ENCODE measurements at places on chromosomes 6 and 20.

DNA sequence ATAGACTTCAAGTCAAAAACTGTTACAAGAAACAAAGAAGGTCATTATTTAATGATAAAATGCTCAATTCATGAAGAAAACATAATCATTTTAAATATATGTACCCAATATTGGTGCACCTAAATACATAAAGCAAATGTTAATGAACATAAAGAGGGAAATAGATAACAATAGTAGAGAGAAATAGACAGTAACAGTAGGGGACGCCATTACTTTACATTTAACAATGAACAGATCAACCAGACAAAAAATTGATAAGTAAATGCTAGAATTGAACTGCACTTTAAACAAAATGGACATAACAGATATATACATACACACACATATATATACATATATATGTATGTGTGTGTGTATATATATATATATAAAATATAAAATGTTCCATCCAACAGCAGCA, 37.4 kb downstream of the IL22RA2 start:
- no peak for DNase-seq

- no peak for DNase-seq
Measured at GRCh38 chr6:46985943-46986342, 56.2 kb downstream of the ADGRF1 start.

DNA sequence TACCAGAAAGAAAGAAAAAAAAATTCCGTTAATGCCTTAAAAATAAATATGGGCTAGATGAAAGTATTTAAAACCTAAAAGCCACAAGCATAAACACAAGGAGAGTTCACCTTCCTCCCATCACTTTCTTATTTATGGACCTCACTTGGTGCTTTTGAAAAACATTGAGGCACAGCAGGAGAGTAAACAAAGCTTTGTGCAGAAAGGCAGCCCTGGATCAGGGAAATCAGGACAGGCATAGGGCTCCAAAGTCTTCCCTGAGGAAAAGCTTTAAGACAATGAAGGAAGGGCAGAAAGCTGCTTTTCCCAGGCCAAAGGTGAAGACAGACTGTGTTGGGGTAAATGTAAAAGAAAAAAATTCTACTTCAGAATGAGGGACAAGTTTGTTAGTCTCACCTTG, 207.9 kb downstream of the CLVS2 start:
- DNase-seq: no peak

DNA sequence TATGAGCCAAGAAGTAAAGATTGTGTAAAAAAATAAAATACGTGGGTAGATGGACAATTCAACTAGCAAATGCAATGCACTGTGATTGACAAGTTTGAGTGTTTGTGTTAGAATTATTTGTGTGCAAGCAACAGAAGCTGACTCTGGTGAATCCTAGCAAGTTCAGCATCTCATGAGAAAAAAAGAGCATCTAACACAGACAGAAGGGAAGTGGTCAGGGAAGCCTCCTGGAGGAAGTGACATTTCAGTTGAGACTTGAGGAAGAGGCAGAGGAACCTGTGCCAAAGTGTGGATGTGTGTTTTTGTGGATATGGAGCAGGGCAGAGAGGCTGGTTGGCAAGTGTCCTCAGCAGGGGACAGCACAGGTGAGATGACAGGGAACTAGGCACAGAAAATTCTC, 248.7 kb downstream of the ZNF217 start:
- DNase-seq: no peak

DNA sequence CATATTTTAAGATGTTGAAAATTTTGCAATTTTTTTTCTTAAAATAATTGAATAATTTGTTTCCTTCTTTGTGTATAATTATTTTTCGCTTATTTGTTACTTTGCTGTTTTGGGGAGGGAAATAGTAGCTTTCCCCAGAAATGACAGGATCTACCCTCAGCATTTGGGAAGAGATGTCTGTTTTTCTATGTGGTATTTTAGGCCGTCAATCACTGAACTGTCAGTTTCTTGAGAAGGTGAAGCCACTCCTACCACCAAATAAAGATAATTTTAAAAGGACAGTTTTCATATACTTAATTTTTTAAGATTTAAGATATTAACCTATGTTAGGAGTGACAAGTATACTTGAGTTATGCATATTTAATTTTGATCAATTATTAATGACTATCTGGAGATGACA, 31.5 kb downstream of the TSBP1 start:
- DNase-seq: no peak

GRCh38 chr6:39566456-39566855, 158.8 kb downstream of the KIF6 start:
- no peak for DNase-seq

DNA sequence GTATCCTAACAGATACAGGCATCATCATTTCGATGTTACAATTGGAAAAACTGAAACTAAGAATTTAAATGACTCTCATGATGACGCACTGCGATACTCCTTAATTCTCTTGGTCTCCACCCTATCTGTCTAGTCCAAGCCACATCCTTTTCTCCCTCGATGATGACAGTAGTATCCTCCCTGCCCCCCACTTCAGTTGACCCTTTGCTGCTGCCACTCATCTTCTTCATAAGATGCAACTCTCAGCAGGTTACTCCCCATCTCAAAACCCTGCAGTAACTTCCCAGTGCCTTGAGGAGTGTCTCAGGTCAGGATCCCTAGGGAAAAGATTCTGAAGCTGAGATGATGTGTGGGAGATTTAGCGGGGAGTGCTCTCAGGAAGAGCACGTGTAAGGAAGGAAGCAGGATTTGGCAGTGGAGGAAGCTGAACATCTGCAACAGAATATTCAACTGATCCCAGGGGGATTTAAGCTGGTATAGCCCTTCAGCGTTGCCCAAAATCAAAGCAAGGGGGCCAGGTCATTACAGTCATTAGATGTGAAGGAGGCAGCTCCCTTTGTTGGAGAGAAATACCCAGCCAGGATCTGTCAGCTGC, 16.1 kb downstream of the JPH2 start:
- DNase-seq: no peak

DNA sequence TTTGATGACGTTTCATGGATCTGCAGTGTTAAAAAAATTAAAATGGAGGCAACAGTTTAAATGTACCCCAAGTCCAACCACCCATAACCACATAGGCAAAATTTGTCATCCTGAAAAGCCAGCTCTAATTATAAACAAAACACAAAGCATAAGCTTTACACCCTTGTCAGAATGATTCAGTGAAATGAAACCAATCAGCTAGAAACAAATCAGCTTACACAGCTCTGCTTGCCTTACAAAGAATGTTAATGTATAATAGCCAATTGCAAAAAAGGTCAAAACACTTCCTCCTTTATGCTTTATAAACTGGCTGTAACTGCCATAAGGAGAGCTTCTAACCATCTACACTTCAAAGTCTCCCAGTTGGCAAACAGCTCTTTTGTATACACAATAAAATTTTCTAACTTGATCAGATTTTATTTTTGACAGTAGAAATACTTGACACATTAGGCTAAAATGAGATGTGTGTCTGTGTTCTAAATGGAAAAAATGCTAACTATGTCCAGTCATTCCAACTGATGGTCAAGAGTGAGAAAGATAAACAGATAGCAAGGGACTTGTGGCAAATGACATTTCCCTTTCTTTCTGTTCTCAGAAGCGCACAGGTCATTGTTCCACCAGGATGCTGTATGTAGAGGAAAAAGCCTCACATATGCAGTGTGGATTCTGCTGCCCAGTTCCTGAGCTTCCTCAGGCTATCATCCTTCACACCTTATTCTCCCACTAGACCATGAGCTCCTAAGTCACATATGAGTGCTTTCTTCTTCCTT, 344.3 kb upstream of the ID4 start:
- no peak for DNase-seq

DNA sequence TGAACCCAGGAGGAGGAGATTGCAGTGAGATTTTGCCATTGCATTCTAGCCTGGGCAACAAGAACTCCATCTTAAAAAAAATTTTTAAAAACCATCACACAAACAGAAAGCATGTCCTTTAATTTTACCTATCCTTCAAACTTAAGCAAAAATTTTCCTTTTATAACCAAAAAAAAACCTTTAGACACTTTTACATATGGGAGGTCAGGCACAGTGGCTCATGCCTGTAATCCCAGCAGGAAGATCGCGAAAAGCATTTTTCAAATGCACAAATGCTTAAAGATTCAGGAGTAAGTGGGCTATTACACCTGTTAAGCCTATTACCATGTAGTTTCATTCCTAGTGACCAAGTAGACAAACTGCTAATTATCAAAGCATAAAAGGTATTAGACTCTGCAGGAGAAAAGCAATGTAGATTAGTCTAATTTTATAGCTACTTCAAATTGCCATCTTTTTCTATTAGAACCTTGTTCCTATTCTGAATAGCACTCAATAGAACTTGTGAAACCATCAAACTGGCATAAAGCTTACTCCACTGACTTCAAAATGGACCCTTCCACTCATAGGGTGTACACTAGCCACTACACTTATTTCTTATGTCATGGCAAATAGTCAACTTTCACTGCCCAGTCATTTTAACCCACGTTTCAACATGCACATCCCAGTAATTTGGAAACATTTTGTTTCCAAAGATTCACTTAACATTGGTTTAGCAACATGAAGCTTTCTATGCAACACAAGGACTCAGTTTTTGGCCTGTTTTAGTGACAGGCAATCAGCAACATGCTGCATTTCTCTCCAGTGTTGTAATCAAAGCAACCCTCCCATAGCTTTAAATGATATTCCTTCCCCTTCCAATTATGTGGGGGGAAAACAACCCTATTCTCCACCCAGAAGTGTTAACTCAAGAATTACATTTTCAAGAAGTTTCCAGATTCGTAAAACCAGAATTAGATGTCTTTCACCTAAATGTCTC, 4.0 kb downstream of the EEF1A1 start:
- no peak for DNase-seq

GRCh38 chr6:156917213-156917612, 140.0 kb downstream of the ARID1B start:
- DNase-seq: no peak

DNA sequence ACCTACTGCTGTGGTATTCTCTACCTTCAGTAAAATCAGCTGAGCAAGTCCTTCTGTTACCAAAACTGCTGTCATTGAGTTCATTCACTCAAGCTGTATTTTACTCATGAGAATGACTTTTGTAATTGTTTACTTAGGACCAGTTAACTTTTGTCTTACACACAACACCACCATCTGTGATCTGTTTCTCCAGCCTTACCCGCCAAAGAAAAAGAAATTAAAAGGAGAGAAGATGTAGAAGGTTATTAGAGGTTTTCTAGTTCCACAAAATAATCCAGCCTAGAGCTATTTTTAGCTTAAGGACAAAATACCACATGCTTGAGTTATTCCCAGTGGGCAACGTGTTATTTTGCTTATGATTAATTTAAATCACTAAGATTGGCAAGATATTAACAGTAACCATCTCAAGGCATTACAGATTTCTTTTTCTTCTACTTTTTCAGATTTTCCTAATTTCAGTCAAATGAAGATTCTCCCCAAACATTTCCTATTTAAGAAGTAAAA, 38.2 kb downstream of the FAM8A1 start:
- DNase-seq: no peak

DNA sequence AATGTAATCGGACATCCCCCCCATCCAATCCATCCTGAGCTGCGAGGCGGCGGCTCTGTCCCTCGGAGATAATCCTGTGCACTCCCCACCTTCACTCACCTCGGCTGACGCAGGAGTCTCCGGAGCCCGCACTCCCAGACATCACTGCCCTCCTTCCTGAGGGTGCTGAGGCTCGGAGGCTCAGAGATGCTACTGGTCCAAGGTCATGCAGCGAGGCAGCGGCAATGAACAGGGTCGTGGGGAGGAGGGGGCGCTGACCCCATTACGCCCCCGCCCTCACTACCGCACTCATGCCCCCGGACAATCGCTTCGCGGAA, 485 bp downstream of the ADISSP start:
- no peak for DNase-seq

DNA sequence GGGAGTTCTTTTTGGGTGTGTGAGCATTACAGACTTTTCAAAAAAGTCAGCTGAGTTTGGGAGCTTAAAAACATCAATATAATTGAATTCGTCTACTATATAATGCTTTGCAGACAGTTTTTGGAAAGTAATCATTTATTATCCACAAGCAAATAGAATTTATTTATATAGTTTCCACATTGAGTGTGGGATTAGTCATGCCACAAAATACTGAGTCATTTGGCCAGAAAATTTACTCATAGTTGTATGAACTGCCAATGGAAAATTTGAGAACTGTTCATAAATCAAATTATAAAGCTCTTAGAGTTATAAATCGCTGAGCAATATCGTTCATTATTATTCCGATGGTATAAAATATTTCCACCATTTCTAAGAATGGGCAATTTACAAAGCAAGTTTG, 5.0 kb downstream of the BEND6 start:
- no peak for DNase-seq

- DNase-seq: no peak
Measured at GRCh38 chr20:59789686-59790085, 143.8 kb downstream of the SYCP2 start.

GRCh38 chr6:68013780-68014515, 621.1 kb upstream of the ADGRB3 start:
- no peak for DNase-seq

DNA sequence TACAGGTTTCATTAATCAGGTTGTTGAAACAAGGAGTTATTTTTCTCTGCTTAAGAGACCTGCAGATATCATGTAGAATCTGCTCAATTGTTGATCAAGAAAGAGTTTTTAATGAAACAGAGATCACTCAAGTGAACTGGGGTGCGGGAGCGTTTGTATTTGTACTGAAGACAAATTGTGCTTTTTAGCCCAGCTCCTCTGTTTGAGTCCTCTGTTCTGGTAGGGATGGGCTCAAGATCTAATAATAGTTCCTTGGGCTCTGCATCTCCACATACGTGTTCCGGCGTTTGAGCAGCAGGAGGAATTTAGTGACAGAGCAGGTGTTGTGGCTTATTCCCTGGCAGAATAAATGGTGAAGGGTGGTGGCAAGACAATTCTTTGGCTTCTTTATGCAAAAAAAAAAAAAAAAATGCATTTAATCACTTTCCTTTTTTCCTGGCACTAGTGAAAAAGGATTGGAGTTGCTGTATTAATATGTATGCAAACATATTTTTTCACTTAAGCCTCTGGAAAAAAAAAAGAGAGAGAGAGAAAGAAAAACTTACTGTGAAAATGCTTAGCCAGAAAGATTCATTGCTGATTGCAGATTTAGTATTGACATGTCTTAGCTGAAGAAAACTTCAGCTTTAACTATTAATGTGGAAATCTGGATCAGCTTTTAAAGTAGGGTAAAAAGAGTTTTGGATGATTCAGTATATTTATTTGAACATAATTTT, 4.0 kb downstream of the CITED2 start:
- no peak for DNase-seq

DNA sequence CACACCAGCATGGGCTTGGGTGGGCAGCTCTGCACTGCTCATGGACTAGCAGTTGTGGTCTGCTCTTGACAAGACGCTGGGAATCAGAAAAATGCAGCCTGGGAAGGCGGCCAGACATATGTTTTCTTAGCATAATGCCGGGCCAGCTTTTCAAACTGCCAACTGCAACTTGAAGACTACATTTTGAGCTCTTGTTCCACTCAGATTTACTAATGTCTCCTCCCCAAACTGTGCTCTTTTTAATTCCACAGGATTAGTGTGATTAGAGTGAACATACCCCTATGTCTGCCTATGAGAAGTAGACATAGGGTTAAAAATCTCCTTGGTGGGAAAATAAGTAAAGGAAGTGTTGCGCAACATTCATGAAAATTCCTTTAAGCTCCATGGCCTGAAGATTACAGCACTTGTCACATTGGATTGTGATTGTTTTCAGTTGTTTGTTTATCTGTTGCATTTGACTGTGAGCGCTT, 5.3 kb upstream of the FNDC1 start:
- no peak for DNase-seq
